ENCODE measurements at places on chromosomes 1 and 21.

GRCh38 chr21:41170859-41171609 is 3.1 kb downstream of the BACE2 start:
- no peak for DNase-seq

- no peak for DNase-seq
Measured at GRCh38 chr1:225388372-225388771, 39.5 kb downstream of the LBR start.

GRCh38 chr21:27265492-27265891 is 298.6 kb upstream of the ADAMTS5 start:
- DNase-seq = no peak

DNA sequence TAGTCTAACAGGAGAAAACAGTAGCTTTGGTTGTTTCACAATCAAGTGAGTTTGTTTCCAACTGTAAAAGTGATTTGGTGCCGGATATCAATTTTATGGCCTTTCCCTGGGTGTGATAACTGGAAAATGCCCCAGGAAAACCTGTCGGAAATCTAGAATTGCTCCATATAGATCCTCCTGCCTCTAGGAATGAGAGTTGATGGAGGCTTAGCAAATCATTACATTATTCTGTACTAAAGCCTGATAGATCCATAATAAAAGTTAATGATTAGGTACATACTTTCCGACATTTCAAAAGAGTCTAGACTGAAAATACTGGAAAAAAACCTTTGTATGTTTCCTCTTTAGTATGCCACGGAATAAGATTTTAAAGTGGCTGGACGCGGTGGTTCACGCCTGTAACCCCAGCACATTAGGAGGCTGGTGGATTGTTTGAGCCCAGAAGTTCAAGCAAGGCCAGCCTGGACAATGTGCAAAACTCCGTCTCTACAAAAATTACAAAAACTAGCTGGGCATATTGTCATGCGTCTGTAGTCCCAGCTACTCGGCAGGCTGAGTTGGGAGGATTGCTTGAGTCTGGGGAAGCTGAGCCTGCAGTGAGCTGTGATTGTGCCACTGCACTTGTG is 70.0 kb upstream of the SLC45A1 start:
- DNase-seq = no peak

- DNase-seq = no peak
Measured at GRCh38 chr1:16237343-16237830, 404 bp upstream of the CPLANE2 start.

GRCh38 chr1:241077386-241078147 is 279.4 kb downstream of the RGS7 start:
- no peak for DNase-seq

- no peak for DNase-seq
Measured at GRCh38 chr1:180000575-180000974, 46.0 kb downstream of the CEP350 start.

- DNase-seq = no peak
Measured at GRCh38 chr21:17673261-17674020, 60.7 kb upstream of the BTG3 start.

- DNase-seq = no peak
Measured at GRCh38 chr1:165052936-165053335, 303.6 kb downstream of the LMX1A start.

DNA sequence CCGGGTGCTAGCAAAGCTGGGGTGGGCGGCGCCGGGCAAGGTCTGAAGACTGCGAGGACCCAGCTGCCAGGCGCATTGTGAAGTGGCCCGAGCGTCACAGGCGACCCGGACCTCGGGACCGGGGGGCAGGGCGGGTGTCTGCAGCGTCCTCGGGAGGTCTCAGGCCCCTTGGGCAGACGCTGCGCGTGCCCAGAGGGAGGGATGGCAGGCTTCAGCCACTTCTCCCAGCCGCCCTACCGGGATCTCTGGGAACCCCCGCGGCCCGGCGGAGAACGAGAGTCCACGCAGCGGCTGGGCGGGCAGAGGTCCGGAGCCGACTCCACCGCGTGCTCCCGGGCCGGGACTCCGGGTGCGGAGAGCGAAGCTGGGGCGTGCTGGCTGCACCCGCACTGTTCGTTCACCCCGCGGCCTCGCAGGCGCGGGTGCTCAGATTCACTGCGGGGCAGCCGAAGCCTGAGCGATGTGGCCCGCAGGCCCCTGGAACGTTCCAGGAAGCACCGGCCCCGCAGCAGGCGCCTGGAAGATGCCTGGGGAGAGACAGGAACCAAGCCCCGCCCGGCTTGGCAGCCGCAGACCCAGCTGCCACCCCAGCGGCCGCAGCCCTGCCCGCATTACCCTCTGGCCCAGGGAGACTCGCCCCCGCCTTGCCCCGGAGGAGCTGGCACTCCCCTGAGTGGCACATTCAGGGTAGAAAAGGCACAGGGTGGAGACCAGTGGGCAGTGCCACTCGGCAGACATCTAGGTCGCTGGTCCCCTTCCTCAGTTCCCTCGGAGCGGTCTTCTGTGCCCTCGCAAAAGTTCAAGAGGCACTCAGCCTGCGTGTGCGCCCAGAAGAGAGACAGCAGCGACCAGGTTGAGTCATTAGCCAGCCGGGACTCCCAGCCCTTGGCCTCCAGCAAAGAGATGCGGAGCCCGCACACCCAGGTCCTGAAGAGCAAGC is at the start of gene CCDC185:
TSS of gene CCDC185 (plus strand) at position 141 of the 940 bp plus-strand sequence. CDS start at position 202, 61 bp downstream.
- no peak for DNase-seq

- DNase-seq = no peak
Measured at GRCh38 chr1:20028125-20028524, 41.9 kb upstream of the PLA2G5 start.
